Glomerular endothelial cell (primary cell): ENCODE measurements at places on chromosomes 4 and X. TPM values are rescaled to one million over a fixed set of nuclear protein-coding genes. Genes with fewer than 3 reads are reported as not detected.

SPANXD gene
- total RNA-seq = not detected in 2 replicates

FATE1 gene
- total RNA-seq = 0.41 TPM in 1 of 2 replicates, not detected in the other

STATH gene
- not detected in 2 replicates for total RNA-seq

REELD1 gene
- not detected in 2 replicates for total RNA-seq

PRSS12 gene
- total RNA-seq = 0.53 and 1.7 TPM in 2 replicates

MSX1 gene
- total RNA-seq = 6.6 and 13.0 TPM in 2 replicates

RHOXF1 gene
- not detected in 2 replicates for total RNA-seq

NEUROG2 gene
- total RNA-seq = not detected in 2 replicates

DGAT2L6 gene
- total RNA-seq = not detected in 2 replicates

POLN gene
- 1.6 and 2.1 TPM in 2 replicates for total RNA-seq

ADGRL3 gene
- total RNA-seq = 1.1 and 1.2 TPM in 2 replicates

SULT1E1 gene
- total RNA-seq = not detected in 2 replicates

KLB gene
- not detected in 2 replicates for total RNA-seq

CT45A1 gene
- not detected in 2 replicates for total RNA-seq

SMIM43 gene
- 0.18 TPM in 1 of 2 replicates, not detected in the other for total RNA-seq

PAGE2 gene
- not detected in 2 replicates for total RNA-seq

KLF8 gene
- total RNA-seq = 0.34 and 0.99 TPM in 2 replicates

FUNDC2 gene
- total RNA-seq = 22.5 and 32.2 TPM in 2 replicates

CENPVL2 gene
- not detected in 2 replicates for total RNA-seq

RNF128 gene
- 0.47 and 1.1 TPM in 2 replicates for total RNA-seq

PLK4 gene
- 7.4 and 9.1 TPM in 2 replicates for total RNA-seq

RBM47 gene
- 0.44 and 2.0 TPM in 2 replicates for total RNA-seq

SOX3 gene
- not detected in 2 replicates for total RNA-seq

BTK gene
- total RNA-seq = not detected in 2 replicates

RAB39B gene
- 0.05 TPM in 1 of 2 replicates, not detected in the other for total RNA-seq

ETNPPL gene
- total RNA-seq = not detected in 2 replicates

HS6ST2 gene
- 0.78 and 0.82 TPM in 2 replicates for total RNA-seq

TMSB15A gene
- 0.44 and 3.6 TPM in 2 replicates for total RNA-seq

MAGIX gene
- total RNA-seq = 1.2 and 1.4 TPM in 2 replicates

RPS6KA6 gene
- 0.29 and 0.34 TPM in 2 replicates for total RNA-seq

GPR82 gene
- total RNA-seq = not detected in 2 replicates

BEX4 gene
- total RNA-seq = 48.5 and 50.2 TPM in 2 replicates

AFM gene
- total RNA-seq = not detected in 2 replicates

ARAP2 gene
- total RNA-seq = 0.58 and 1.4 TPM in 2 replicates

MED12 gene
- total RNA-seq = 39.7 and 44.0 TPM in 2 replicates

MEPE gene
- total RNA-seq = not detected in 2 replicates

FMR1NB gene
- not detected in 2 replicates for total RNA-seq

SRPK3 gene
- total RNA-seq = 0.34 TPM in 1 of 2 replicates, not detected in the other

NPY1R gene
- total RNA-seq = 0.23 and 0.58 TPM in 2 replicates

GPR78 gene
- not detected in 2 replicates for total RNA-seq

GATA1 gene
- not detected in 2 replicates for total RNA-seq

PRAF2 gene
- 14.1 and 34.1 TPM in 2 replicates for total RNA-seq

GBA3 gene
- total RNA-seq = not detected in 2 replicates

GNL3L gene
- total RNA-seq = 33.3 and 39.6 TPM in 2 replicates

IL13RA2 gene
- total RNA-seq = 0.12 TPM in 1 of 2 replicates, not detected in the other

TCEAL6 gene
- total RNA-seq = not detected in 2 replicates
